ENCODE measurements at places on chromosomes 13 and 19. TPM values are rescaled to one million over a fixed set of nuclear protein-coding genes. Genes with fewer than 3 reads are reported as not detected.

Gene NDUFA7
- 50.5 TPM for total RNA-seq

Gene LYL1
- 15.9 TPM for total RNA-seq

Gene LAIR1
- 7.1 TPM for total RNA-seq

Gene ZNF90
- 9.2 TPM for total RNA-seq

Gene ZNF442
- 2.7 TPM for total RNA-seq

Gene ZNF773
- total RNA-seq = 33.3 TPM

Gene ERVK3-1
- 58.5 TPM for total RNA-seq

Gene CLDN10
- 1.3 TPM for total RNA-seq

Gene ZNF611
- 26.8 TPM for total RNA-seq

All from testis (tissue), 5 donors.